Bronchus fibroblast of lung (primary cell): ENCODE measurements at places on chromosomes 7 and 10. TPM values are rescaled to one million over a fixed set of nuclear protein-coding genes. Genes with fewer than 3 reads are reported as not detected.

SEC61G gene
- total RNA-seq = 627 and 728 TPM in 2 replicates

ANKRD61 gene
- 0.15 TPM in 1 of 2 replicates, not detected in the other for total RNA-seq

HOXA9 gene
- total RNA-seq = 1.5 and 4.0 TPM in 2 replicates

MOSPD3 gene
- total RNA-seq = 17.2 and 21.4 TPM in 2 replicates

SFTPA1 gene
- not detected in 2 replicates for total RNA-seq

AFAP1L2 gene
- 1.0 and 1.9 TPM in 2 replicates for total RNA-seq

PRKCQ gene
- total RNA-seq = 0.34 and 0.59 TPM in 2 replicates
